ENCODE measurements at places on chromosomes 2 and 18.

GRCh38 chr2:218002143-218002844 is 501 bp downstream of the TNS1 start:
- DNase-seq, result no peak

DNA sequence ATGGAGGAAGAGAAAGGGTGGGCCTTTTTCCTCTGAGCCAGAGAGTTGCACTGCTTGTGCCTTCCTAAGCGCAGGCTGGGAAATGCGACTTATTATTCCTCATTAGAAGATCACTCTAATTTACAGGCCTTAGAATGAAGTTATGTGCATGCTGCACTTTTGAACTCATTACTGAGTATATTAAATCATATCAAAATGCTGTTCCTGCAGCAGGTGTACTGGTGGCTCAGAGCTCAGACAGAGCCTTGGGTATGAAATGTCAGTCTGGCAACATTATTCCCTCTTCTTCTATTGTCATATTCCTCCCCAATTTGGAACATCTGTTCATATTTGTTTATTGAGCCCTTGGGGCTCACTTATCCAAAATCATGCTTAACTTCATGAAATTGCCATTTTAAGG is 85.5 kb downstream of the ADCYAP1 start:
- no peak for DNase-seq

DNA sequence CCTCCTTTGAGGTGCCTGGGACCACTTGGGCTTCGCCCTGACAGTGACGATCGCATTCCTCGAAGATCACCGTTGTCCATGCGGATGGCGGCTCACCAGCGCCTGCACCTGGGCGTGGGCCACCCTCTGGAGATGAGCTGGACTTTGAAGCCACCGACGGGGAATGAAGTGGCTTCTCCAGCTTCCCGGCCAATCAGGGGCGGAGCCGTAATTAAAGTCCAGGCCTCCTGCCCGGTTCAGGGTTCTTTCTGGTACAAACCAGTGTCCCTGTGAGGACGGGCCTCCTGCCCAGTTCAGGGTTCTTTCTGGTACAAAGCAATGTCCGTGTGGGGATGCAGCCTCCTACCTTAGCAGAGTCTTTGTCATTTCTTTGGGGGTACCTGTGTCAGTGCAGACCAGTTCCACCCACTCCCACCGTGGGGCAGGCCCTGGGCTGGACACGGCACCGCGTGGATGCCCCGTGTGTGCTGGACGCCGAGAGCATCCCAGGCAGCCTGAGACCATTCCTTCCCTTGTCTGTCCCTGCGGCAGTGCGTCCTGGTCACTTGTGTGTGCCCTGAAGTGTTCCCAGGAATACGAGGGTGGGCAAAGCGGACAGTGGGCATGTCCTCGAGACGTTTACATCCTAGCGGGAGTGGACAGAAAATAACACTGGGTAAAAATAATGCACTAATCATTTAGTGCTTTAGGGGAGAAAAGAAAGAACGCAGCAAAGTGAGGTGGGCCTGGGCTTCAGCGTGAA is 55.0 kb downstream of the KCNG2 start:
- DNase-seq, result no peak

GRCh38 chr2:203396667-203397066 is 68.5 kb downstream of the ABI2 start:
- no peak for DNase-seq

Measured in AML-193 (cell line).